ENCODE measurements at places on chromosomes 12 and 14. TPM values are rescaled to one million over a fixed set of nuclear protein-coding genes. Genes with fewer than 3 reads are reported as not detected.

RNF212B gene
- not detected for total RNA-seq

AMN gene
- total RNA-seq, result 15.9 TPM

DNA sequence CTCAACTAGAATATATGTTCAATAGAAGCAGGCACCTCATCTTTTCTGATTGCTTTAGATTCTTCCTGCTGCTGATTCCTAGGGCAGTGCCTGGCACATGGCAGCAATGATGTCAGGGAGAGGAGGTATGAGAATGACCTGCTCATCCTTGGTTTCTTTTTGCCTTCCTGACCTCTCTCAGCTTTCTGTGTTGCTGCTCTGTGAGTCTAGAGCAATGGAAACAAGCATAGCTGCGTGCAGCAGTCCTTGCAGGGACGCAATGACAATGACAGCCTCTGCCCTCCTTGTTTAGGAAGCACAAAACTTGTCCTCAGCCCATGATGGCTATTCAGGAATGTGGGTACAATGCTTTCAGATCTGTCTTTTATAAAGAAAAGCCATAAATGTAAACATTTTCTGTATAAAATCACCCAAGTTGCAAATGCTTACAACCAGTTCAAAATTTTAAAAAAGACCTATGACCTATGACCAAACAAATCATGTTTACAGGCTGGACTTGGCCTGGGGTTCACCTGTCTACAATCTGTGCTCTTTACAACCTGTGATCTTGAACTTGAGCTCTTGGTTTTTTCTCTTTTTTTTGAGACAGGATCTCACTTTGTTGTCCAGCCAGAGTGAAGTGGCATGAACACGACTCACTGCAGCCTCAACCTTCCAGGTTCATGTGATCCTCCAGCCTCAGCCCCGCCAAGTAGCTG, 549.4 kb upstream of the ATP2B1 start:
- DNase-seq, result no peak

DNA sequence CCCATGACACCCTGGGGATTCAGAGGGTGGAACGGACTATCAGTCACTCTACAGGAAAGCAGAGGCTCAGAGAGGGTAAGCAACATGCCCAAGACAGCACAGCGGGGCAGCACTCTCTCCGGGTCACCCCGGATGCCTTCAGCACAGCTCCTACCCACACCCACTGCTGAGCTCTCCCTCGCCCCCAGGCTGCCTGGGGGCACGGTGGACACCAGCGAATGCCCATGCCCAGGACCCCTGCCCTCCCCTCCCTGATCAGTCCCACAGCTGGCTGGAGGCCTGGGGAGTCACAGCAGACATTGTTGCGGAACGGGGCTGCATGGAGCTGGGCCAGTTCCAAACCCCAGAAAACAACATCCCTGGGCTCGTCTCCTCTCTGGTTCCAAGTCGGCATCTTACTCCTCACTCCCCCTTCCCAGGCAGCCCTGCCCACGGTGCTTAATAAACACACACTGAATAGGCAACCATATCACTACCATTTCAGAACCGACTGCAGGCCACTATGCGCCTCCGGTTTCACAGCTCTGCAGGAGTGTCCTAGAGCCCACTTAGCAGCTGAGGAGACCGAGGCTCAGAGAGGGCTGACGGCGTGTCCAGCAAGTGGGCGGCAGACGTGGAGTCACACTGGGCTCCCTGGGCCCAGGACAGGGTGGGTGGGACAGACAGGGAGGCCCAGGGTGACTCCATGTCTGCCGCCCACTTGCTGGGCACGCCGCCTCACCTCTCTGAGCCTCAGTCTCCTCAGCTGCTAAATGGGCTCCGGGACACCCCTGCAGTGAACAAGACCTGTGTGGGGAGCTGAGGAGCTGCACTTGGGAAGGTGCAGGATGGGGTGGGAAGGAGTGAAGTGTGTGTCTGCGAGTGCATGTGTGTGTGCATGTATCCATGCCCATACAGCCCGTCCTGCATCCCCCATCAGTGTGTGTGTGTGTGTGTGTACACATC, 27.0 kb downstream of the CCDC85C start:
- DNase-seq, result no peak

- DNase-seq, result no peak
These were observed 83.4 kb downstream of the CNTN1 start for GRCh38 chr12:40775661-40776060.

DNA sequence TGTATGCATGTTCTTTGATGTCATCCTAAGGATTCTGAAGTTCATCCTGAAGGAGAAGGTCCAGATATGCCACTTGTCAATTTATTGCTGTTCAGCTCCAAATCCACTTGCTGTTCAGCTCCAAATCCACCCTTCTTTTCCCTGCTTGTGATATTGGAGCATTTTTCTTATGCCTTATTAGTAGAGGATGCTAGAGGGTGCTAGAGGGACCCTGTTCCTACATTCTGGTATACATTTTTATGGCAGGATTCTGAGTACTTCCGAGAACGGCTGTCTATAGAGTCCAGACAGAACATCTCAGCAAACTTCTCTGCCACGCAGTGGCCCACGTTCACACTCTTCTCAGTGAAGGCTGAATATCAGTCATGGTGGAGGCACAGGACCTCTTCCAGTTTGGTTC, 406.7 kb downstream of the NOVA1 start:
- no peak for DNase-seq

DNA sequence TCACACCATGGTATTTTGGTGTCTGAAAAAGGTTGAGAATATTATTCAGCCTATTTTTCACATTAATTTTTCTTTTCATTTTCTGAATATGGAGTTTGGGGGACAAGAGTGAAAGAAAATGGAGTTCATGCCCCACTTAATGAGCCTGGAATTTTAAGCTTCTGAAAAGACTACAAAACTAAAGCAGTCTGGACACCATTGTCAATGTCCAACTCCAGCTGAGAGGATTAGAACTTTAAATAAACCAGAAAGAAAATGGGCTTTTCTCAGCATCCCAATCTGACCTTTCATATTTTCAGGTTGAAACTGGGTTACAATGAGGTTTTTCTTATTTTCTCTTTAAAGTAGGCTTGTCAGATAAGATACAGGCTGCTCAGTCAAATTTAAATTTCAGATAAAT, 207.7 kb downstream of the SLC6A15 start:
- DNase-seq, result no peak
